ENCODE measurements at places on chromosomes 7 and 10. TPM values are rescaled to one million over a fixed set of nuclear protein-coding genes. Genes with fewer than 3 reads are reported as not detected.

The CEP55 gene
- 104 TPM for total RNA-seq

The EGFR gene
- 108 TPM for total RNA-seq

The ENTPD7 gene
- 11.0 TPM for total RNA-seq

The AKR1C8 gene
- total RNA-seq: not detected

The KIAA1217 gene
- 1.9 TPM for total RNA-seq

The MINDY4 gene
- total RNA-seq: 2.7 TPM

The EPHB6 gene
- 0.17 TPM for total RNA-seq

The MLXIPL gene
- total RNA-seq: 0.91 TPM

The FZD1 gene
- total RNA-seq: 2.2 TPM

The RBM28 gene
- total RNA-seq: 55.3 TPM

The TLX1 gene
- total RNA-seq: not detected

The MYL10 gene
- not detected for total RNA-seq

The ZNF804B gene
- total RNA-seq: not detected

The STEAP2 gene
- 4.2 TPM for total RNA-seq

The TMEM273 gene
- not detected for total RNA-seq

The TMEM270 gene
- 0.23 TPM for total RNA-seq

The GHRHR gene
- total RNA-seq: not detected

The EXOC6 gene
- 9.5 TPM for total RNA-seq

The AKR1C3 gene
- 1,175 TPM for total RNA-seq

The HGF gene
- not detected for total RNA-seq

The SORCS3 gene
- not detected for total RNA-seq

The SHTN1 gene
- 24.8 TPM for total RNA-seq

The GBX1 gene
- not detected for total RNA-seq

The CUZD1 gene
- total RNA-seq: 1.5 TPM

The CTAGE15 gene
- total RNA-seq: not detected

The WDR86 gene
- not detected for total RNA-seq

The SORBS1 gene
- total RNA-seq: 0.63 TPM

The MGAM2 gene
- not detected for total RNA-seq

The PILRA gene
- 5.2 TPM for total RNA-seq

The LLCFC1 gene
- not detected for total RNA-seq

The FOXI2 gene
- total RNA-seq: not detected

The HOXA13 gene
- total RNA-seq: 2.6 TPM

The TMEM176A gene
- not detected for total RNA-seq

The IDI2 gene
- not detected for total RNA-seq

The GIMAP4 gene
- total RNA-seq: not detected

The SRRM3 gene
- total RNA-seq: 8.7 TPM

The PHKG1 gene
- 0.52 TPM for total RNA-seq

The MRLN gene
- not detected for total RNA-seq

The INMT gene
- total RNA-seq: not detected

The FAM180A gene
- total RNA-seq: not detected

The MAD1L1 gene
- 24.0 TPM for total RNA-seq

The TMEM236 gene
- 0.09 TPM for total RNA-seq

The MXI1 gene
- 5.7 TPM for total RNA-seq

The LIPF gene
- total RNA-seq: not detected
